ENCODE measurements at places on chromosomes 2 and 18.

- no peak for DNase-seq
These were observed 80.3 kb downstream of the TPO start for GRCh38 chr2:1493431-1494126.

- DNase-seq = no peak
These were observed 617 bp downstream of the FOSL2 start for GRCh38 chr2:28393114-28393836.

DNA sequence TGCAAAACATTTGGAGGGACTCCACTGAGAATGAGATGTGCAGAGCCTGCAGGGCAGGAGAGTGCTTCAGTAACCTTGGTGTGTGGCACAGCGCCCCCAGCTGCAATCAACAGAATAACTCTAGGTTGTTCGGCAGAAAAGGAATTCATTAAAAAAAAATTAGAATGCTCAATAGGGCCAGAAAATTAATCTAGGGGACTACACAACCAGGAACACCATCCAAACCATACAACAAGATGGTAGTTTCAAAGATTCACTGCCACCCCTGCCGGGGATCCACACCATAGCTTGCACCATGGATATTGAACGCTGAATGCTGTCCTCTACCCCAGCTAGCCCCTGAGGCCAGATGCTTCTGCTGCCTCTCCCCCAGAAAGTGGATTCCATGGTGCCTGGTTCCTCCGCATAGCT, 50.1 kb downstream of the THUMPD2 start:
- peak; percentile 27 for DNase-seq

- DNase-seq = no peak
These were observed 423.3 kb downstream of the LPIN1 start for GRCh38 chr2:12169721-12170120.

- DNase-seq = no peak
These were observed 38.4 kb upstream of the DTNB start for GRCh38 chr2:25711675-25712354.

GRCh38 chr2:42342061-42342794, 18.8 kb downstream of the COX7A2L start:
- peak; percentile 80 for DNase-seq

DNA sequence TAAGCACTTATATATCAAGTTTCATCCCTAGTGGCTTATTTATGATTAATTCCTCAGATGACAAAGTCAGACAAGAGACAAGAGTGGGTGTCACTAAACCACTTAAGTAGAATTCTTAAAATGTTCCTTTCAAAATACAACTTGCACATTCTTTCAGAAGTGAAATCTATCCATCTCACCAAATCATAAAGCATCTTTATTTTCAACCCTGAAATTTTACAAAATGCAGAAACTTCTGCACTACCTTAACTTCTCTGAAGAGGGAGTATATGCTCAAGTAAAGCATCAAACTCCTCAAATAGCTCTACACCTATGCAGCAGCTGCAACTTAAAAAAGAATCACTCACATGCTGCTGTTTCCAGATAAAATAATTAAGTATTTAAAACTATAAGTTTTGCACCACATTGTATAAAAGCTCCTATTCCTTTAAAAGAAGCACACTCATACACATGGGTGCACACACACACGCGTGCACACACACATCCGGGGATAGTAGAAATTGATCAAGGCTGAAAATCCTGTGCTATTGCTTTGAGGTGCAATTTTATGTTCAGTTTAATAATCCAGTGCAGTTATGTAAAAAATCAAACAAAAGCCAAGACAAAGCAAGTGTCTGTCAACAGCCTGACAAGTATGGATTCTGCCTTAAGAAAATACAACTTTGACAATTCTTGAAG, 244.5 kb downstream of the TCF4 start:
- DNase-seq = no peak

- no peak for DNase-seq
These were observed 21.2 kb downstream of the HS1BP3 start for GRCh38 chr2:20629581-20630171.

- no peak for DNase-seq
These were observed 78.0 kb upstream of the RPL31 start for GRCh38 chr2:100924122-100924519.

GRCh38 chr2:28422908-28423741, 30.5 kb downstream of the FOSL2 start:
- no peak for DNase-seq

DNA sequence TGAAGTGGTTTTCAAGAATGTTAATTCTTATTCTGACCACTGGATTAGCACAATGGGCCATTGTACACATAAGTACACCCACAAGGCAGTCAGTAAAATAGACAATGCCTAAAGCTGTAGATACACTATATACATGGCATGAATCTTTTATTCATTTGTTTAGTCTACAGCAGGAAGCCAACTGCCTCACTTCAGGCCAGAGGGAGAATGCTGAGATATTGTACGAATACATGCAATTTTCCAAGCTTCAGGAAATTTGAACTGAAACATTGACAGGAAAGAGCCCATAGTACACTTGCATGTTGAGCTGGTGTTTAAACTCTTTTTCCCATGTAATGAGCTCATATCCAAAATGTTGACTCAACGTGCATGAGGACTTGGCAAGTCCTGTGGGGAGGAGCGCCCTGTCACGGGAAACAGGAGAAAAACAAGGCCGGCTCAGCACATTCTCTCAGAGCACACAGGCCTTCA, 111.6 kb upstream of the CYP1B1 start:
- no peak for DNase-seq

DNA sequence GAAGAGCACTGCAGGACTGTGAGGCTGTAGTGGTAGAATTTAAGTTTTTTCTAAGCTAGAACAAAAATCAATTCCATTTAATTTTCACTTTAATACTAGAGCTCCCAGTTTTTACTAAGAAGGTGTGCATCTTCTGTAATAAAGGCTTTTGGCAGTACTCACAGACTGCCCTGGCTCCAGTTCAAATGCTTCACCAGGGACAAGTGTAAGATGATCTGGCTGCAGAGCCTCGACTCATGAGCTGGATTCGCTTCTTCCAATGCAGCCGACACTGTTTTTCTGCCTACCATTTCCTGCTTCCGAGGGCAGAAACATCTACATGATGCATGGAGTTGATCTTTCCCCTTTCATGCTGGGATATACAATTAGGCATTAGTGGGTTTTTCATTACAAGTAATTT, 87.0 kb downstream of the FARSB start:
- DNase-seq = no peak

DNA sequence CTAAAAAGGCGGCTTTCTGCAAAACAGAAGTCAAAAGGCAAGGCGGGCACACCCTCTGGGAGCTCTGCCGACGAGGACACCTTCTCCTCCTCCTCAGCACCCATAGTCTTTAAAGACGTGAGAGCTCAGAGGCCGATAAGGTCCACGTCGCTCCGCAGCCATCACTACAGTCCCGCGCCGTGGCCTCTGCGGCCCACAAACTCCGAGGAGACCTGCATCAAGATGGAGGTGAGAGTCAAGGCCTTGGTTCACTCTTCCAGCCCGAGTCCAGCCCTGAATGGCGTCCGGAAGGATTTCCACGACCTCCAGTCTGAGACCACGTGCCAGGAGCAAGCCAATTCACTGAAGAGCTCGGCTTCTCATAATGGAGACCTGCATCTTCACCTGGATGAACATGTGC, 36.1 kb downstream of the SOCS6 start:
- DNase-seq = no peak

GRCh38 chr2:36356990-36357846, 1.6 kb downstream of the CRIM1 start:
- no peak for DNase-seq

DNA sequence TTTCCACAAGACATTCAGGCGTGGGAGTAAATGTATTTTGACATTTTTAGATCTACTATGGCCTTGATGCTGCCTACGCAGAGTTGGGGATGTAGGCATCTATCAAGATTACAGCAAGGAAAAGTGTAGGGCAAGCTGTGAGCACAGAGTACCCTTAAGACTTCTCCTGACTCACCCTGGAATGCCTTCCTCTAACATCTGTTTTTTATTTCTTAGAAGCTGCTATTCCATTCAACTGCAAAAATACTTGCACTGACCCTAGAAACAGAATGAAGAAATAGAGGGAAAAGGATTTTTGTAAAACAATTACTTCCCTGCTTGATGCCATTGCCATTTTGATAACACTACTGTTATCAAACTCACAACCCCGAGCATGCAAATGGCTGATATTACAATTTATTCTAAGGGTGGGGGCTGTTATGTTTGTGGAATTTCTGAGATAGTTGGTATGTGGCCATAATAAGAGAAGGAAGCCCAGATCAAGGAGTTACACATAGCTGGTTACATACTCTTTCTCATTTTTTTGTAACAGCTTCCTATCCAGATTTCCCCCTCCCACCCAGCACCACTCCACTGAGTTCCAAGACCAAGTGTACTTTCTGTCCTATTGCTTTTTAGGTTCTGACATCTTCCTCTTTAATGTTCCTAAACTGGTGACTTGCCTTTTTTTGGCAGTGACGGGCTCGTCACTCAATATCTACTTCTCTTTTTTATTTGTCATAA, 6.0 kb upstream of the ROCK1 start:
- DNase-seq = no peak

- no peak for DNase-seq
These were observed 39.4 kb downstream of the CPO start for GRCh38 chr2:206978746-206979145.

DNA sequence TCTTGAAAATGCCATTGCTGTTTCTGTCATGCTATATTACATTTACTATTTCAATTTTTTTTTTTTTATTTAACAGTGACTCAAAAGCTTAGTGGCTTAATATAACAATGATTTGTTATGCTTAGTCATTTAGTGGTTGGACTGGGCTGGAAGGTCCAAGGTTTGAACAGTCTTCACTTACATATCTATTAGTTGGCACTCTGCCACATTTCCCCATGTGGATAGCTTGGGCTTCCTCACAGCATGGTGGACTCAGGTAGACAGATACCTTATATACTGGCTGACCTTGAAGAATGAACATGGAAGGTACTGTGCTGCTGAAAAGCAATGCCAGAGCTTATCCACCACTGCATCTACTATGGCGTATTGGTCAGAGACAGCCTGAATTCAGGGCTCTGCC, 909.5 kb upstream of the SOX11 start:
- DNase-seq = no peak

DNA sequence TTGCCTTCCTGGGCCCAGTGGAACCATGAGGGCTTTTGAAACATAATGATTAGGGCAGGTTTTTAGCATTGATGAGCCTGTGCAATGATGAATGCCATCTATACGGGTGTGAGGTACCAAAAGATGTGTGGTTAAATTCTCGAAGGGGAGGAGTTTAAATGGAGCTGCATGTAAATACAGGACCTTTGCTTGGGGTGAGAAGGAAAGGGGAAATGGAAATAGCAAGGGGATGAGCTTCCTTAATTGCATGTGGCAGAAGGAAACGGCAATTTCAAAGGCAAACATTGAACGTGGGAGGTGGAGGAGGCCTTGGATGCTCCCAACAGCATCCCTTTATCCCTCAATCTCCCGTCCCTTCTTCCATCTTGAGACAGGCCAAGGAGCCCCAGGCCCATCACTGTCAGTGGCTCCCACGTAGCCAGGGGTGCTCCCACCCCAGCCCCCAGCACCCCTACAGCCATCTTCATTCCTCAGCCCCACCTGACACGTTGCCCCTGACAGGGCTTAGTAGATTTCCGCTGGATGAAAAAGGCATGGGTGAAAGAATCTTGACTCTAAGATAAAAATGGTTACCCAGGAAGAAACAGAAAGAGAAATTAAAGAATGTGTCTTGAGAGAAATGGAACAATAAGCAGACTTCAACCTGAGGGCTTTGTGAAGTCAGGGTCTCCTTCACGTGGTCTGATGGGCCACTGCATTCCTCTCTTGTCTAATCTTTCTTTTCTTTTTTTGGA, 32.5 kb downstream of the INPP5D start:
- no peak for DNase-seq

GRCh38 chr18:74140582-74140981, 7.1 kb downstream of the FBXO15 start:
- no peak for DNase-seq

DNA sequence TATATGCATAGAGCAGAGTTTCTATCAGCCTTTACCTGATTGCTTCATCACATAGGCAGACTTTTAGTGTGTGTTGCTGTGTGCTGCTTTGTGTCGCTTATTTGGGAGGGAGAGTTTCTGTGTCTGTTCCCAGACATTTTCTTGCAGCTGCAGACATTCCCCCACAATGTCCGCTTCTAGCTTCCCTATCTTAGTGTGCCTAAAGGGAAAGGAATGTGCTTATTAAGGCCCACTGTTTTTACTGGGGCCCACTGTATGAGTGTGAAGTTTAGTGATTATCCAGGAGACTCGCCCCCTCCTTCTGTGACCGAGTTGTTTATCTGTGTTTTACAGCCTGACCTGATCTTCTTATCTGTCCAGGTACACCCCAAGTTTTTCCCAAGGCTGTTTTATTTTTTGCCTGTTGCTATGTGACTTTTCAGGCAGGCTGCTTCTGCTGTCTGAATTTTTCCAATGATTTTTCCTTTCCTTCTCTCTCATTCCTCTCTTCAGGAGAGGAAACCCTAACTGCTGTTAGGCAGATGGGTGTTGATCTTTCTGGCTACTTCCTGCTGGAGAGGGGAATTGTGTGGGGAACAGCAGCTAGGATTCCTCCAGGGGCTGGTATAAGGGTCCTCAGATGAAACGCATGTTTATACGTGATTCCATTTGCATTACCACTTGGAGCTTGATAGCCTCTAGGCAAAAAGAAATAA, 47.6 kb downstream of the STK17B start:
- DNase-seq = no peak

GRCh38 chr2:9424447-9425164, 1.2 kb downstream of the CPSF3 start:
- DNase-seq = no peak

GRCh38 chr2:59080451-59081181, 839.5 kb upstream of the FANCL start:
- DNase-seq = no peak

DNA sequence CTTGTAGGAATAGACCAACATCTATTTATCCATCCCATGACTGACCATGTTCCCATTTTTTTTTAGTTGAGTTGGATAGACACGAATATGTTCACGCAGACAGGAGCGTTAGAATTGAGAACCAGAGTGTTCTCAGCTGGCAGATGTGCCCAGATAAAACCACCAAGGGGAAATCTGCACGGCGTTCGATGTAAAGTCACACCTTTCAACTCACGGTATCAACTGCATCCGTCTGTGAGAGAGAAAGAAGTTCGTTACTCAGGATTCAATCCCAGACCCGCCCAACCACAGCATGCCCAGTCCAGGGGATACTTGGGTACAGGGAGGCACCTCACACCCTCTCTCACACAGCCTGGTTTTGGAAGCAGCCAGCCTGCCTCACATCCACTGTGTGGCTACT, 26.1 kb downstream of the MAL start:
- no peak for DNase-seq

GRCh38 chr18:26091047-26091630, 726 bp upstream of the SS18 start:
- DNase-seq = peak; percentile 28

- DNase-seq = no peak
These were observed 111.1 kb downstream of the ACOXL start for GRCh38 chr2:110843496-110843895.

GRCh38 chr18:3279201-3280185, 17.6 kb downstream of the MYL12B start:
- no peak for DNase-seq

DNA sequence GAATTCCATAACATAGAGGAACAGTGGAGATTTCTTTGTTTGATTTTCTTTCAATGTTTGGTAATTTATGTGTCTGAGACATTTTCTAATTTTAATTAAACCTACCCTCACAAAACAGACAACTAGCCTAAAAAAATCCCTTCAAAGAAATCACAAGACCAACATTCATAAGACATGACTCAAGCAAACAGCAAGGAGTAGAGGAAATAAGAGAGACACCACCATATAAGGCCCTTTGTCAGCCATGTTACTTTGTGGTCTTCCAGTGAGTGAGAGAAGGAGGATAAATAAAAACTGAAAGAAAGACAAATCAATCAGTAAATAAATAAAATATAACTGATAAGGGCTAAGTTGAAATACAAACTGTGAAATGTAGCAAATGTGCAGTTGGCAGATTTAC, 830.8 kb upstream of the SLC39A10 start:
- DNase-seq = no peak
